ENCODE measurements at places on chromosomes 1 and 21. TPM values are rescaled to one million over a fixed set of nuclear protein-coding genes. Genes with fewer than 3 reads are reported as not detected.
A peak's percentile ranks its signal among the peaks of the same experiment; 100 is the strongest.

DNA sequence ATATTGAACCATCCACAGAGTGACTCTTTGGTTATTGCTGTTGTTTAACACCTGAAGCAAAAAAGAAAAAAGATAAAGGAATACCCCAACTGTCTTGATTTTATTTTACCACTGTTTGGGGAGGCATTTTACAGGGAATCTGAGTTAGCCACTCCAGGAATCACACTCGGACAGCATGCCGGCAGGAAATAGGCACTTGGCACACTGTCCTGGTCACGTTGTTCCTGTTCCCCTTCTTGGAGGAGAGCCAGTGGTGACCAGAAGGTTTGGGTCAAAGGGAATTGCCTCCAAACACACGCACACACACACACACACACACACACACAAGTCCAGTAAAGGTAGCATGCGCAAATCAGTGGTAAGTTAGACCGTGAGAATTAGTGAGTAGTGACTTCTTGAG, 13.8 kb downstream of the RGS4 start:
- DNase-seq, result no peak
- H3K27ac ChIP-seq, result no peak overlapping the region
- H3K4me1 ChIP-seq, result no peaks in the 10 kb centered on the region
- H3K27me3 ChIP-seq, result no peaks in the 10 kb centered on the region

The CR2 gene
- total RNA-seq, result 0.21 TPM

DNA sequence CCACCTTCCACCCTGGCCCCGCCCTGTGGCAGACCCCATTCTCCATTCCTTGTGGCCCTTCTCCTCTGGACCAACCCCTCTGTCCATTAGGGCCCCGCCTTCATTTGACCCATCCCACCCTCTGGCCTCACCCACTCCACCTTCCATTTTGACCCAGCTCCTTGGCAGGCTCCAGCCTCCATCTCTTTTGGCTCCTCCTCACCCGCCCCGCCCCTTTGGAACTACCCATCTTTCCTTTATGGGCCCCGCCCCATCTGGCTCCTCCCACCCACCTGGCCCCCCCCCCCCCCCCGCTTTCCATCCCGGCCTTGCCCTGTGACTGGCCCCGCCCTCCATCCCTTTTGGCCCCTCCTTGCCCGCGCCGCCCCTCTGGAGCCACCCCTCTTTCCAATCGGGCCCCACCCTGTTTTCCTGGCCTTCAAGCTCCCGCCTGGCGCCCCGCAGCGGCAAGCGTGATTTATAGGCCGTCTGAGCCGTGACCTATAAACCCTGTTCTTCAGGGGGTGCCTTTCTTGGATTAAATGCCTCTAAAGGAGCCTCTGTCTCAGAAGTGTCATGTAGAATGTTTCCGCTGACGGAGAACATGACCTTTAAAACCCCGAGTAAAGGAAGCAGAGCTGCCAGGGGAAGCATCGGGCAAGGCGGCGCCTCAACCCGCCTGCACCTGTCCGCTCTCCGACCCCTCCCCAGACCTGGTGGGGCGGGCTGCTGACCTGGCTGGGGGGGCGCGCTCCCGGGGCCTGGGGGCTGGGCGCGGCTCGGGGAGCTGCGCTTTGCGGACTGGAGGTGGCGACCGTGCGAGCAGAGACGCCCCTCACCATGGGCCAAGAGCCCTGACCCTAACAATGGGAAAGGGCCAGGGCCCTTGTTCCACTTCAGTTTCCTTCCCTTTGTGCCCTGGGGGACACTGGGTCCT, 178.0 kb downstream of the CAMTA1 start:
- no peak overlapping the region for H3K4me3 ChIP-seq
- no peak overlapping the region for H3K27ac ChIP-seq
- no peaks in the 10 kb centered on the region for H3K4me1 ChIP-seq
- peak; percentile 62 for DNase-seq

The TENT5C gene
- 19.8 TPM for total RNA-seq

DNA sequence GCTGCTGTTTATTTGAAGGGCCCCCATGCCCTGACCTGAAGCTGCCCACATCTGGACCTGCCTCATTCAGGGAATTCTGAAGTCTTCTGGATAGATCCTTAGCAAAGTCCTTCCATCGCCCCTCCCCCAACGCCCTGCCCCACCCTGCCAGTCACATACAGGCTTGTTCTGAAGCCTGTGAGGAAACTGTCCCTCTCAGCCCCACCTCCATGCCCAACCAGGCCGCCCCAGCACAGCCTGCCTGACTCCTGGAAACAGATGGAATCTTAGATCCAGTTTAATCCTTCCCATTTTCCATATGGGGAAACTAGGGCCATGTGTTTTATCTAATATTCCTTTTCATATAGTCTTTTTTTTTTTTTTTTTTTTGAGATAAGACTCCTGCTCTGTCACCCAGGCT, 44.5 kb upstream of the GPR37L1 start:
- DNase-seq, result no peak
- H3K4me3 ChIP-seq, result no peak overlapping the region
- H3K27me3 ChIP-seq, result no peaks in the 10 kb centered on the region
- H3K27ac ChIP-seq, result no peak overlapping the region
- no peaks in the 10 kb centered on the region for H3K36me3 ChIP-seq
